T-helper 2 cell treated with Interferon-gamma antibody and Interleukin-4, amounts not matched to agents 100 ng/mL and 5 ng/mL, for 36 hours (primary cell): ENCODE measurements at places on chromosomes 7 and 10. TPM values are rescaled to one million over a fixed set of nuclear protein-coding genes. Genes with fewer than 3 reads are reported as not detected.

Gene MEIG1
- 0.55 and 0.70 TPM in 2 replicates for total RNA-seq

Gene UCN3
- total RNA-seq: not detected in 2 replicates

Gene MYH16
- total RNA-seq: not detected in 2 replicates

Gene OR9A2
- total RNA-seq: not detected in 2 replicates

Gene TMEM273
- 39.4 and 41.0 TPM in 2 replicates for total RNA-seq

Gene MMP21
- 0.09 and 0.16 TPM in 2 replicates for total RNA-seq

Gene CYP26C1
- total RNA-seq: not detected in 2 replicates

Gene NYAP1
- 0.11 TPM in 1 of 2 replicates, not detected in the other for total RNA-seq

Gene CLDN3
- not detected in 2 replicates for total RNA-seq

Gene COL26A1
- not detected in 2 replicates for total RNA-seq

Gene PNLIPRP2
- not detected in 2 replicates for total RNA-seq

Gene PRPS1L1
- not detected in 2 replicates for total RNA-seq

Gene COBL
- not detected in 2 replicates for total RNA-seq

Gene HYAL4
- not detected in 2 replicates for total RNA-seq

Gene PON1
- not detected in 2 replicates for total RNA-seq

Gene SRRM3
- not detected in 2 replicates for total RNA-seq

Gene ANKRD30A
- not detected in 2 replicates for total RNA-seq
